Renal cortex interstitium (tissue), 15 donors: ENCODE measurements at places on chromosomes 2 and 18.
A peak's percentile ranks its signal among the peaks of the same experiment; 100 is the strongest.

- DNase-seq: no peak
These were observed 402.9 kb downstream of the PARD3B start for GRCh38 chr2:204948024-204948763.

- no peak for DNase-seq
These were observed 13.2 kb downstream of the KCTD18 start for GRCh38 chr2:200496696-200497095.

DNA sequence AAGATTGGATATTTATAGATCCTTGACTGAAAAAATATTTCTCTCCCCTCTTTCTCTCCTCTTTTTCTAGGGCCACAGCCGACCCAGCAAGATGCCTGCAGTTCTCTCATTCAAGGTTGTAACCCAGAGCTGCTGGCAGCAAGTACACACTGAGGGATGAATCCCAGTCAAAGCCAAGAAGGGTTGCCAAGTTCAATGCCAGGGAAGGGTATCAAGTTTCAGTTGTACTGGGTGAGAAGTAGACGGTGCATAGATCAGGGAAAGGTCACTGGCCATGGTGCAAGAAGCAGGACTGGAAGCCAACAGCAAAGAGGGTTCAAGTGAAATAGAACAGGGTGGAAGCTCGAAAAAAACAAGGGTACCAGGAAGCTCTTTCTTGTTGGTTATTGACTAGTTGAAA, 170.2 kb downstream of the NRP2 start:
- no peak for DNase-seq

- DNase-seq: peak; percentile 85
These were observed at the start of gene SIX2 for GRCh38 chr2:45009303-45009927. Gene SIX2, minus strand, starts transcription at chr2:45009452. Its CDS starts 342 bp downstream, at chr2:45009110.

DNA sequence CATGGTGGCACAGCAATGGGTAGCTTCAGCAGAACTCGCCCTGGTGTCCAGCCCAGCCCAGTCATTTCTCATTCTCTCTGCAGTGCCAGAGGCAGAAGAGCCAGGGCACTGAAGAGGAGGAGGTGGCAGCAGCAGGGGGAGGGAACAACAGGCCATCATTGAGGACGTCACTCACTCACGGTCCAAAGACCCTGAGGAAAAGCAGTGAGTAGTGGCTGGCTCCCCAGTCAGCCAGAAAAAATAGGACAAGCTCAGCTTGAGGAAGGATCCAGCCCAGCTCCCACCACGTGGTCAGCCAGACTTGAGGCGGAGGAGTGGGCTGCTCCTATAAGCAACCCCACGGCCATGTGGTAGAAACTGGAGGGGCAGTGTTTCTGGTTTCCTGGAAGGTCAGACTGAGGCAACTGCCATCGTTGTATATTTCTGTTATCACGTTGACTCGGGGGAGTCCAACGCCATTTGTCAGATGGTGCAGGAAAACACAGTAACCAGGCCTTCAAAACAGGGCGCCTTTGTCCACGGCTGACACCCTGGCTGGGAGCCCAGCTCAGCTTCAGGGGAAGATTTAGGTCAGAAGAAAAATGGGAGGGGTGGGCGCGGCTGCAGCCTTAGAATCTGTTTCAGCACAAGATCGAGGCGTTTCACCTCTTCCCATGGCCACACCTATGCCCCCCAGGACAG, 19.0 kb upstream of the TMEM247 start:
- DNase-seq: peak; percentile 73

- DNase-seq: peak; percentile 38
These were observed 36.3 kb upstream of the SLC8A1 start for GRCh38 chr2:40488101-40488601.

GRCh38 chr2:129438501-129439057, 540.9 kb upstream of the RAB6C start:
- no peak for DNase-seq

DNA sequence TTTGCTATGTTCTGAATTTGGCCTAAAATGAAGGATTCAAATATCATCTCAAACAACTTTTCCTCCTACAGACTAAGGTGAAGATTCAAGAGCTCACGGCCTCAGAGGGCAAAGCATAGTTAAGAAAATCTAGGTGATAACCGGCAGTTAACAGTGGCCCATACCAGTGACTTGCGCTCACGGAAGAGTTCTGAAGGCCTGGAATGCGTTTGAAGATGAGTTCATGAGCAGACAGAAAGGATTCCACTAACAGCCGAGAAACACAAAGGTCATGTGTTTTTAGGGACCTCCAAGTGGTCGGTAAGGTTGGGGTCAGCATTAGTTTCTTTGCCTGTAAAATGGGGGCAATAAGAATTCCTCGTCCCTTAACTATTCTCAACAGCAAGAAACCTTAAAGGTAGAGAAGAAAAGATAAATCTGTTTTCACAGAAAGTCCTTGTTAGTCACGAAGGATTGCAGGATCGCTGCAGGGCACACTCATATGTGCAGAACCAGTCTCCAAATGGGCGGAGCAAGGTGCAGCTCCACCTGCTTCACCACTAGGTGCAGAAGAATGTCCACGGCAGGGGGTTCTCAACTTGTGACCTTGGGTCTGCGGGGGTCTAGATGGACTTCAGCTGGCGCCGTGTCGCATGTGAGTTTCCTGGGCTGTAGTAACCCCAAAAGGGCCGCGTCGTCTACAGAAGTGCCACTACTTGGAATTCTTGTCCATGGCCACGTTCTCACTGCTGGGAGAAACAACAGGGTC, 708 bp upstream of the RPIA start:
- DNase-seq: no peak

GRCh38 chr2:7884338-7884737, 797.5 kb upstream of the ID2 start:
- DNase-seq: no peak

DNA sequence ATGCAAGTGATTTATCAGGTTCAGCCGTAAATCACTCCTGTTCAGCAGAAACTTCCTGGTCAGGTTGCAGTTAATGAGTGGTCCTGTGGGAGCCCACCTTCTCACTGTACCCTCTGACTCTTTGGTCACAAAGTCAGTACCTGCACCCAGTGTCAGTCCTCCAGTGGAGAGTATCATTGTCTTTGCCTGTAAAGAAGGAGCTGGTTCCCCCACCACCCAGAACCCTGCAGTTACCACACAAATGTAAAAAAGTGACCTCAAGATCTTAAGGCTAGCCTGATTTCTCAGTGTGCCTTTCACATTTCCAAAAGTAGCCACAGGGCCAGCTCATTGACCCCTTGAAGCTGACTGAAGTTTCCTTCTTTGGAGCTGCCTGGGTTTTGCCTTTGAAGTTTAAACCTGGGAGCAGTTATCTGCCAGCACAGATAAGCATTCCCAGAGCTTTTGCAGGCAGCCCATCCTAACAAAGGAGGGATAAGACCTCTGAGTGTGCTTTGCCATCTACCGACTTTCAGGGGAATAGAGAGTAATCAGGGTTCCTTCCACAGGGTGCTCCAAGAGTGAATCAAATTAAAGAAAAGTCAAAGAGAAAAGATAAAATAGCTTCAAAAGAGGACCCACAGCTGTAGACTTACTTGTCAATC, 725.2 kb downstream of the CPS1 start:
- no peak for DNase-seq

- DNase-seq: no peak
These were observed 1083.8 kb upstream of the NRXN1 start for GRCh38 chr2:52115750-52116149.

- DNase-seq: no peak
These were observed 1.7 kb downstream of the WIPF1 start for GRCh38 chr2:174595891-174596397.

GRCh38 chr2:218422403-218423086, 3.6 kb downstream of the VIL1 start:
- no peak for DNase-seq

GRCh38 chr2:238995634-238996033, 147.7 kb downstream of the TWIST2 start:
- DNase-seq: no peak

DNA sequence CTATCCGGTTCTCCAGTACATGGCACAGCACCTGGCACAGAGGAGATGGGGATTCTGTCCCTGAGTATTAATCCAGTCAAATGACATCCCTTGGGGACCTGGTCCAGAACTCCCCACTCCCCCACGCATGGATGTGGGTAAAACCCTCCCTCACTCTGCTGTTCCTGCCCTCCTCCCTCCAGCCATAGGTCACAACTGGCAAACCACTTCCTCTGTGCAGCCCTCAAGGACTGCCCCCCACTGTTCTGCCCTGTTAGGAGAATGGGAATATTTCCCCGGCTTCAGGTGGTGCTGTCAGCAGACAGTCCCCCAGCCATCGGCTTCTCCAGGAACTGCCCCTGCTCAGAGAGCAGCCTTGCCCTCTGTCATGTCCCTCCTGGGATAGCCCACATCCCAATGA, 1.5 kb upstream of the TFCP2L1 start:
- DNase-seq: no peak

- no peak for DNase-seq
These were observed 64.9 kb downstream of the MCFD2 start for GRCh38 chr2:46850742-46851141.

- DNase-seq: no peak
These were observed 142.2 kb upstream of the SMAD2 start for GRCh38 chr18:48072428-48073204.

DNA sequence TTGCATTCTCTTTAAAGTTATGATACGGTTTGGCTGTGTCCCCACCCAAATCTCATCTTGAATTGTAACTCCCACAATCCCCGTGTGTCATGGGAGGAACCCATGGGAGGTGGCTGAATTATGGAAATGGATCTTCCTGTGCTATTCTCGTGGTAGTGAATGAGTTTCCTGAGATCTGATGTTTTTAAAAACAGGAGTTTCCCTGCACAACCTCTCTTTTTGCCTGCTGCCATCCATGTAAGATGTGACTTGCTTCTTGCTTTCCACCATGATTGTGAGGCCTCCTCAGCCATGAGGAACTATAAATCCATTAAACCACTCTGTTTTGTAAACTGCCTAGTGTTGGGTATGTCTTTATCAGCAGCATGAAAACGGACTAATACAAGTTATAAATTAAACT, 37.5 kb upstream of the SESTD1 start:
- DNase-seq: no peak

- no peak for DNase-seq
These were observed 17.9 kb upstream of the SFXN5 start for GRCh38 chr2:73089270-73090030.

DNA sequence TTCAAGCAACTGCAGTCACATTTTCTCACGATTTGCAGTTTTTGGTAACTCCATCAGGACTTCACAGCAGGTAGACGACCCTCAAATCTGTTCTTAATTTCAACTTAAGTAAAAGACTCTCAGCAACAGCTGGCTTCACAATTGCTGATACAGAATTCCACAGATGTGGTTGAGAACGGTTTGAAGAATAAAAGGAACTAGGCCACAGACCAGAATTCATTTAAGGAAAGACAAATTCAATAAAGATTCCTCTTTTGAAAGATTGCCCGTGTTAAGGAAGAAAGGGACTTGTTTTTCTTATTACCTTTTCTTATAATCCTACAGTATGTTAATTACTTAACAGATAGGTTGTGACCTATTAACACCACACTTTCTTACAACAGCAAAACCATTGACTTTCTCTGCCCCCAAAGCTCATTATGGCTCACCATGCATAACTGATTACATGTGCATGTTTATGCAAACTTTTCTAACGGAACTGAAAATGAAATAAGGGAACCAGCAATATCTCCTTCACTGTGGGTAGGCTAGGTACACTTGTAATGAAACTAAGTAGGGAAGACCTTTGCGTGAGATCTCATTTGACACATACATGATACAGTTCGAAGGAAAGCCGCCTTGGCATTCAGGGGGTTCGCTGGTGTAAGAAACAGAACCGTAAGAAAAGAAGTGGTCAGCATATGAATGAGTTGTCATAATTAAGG, 4.7 kb upstream of the ZNF516 start:
- no peak for DNase-seq

DNA sequence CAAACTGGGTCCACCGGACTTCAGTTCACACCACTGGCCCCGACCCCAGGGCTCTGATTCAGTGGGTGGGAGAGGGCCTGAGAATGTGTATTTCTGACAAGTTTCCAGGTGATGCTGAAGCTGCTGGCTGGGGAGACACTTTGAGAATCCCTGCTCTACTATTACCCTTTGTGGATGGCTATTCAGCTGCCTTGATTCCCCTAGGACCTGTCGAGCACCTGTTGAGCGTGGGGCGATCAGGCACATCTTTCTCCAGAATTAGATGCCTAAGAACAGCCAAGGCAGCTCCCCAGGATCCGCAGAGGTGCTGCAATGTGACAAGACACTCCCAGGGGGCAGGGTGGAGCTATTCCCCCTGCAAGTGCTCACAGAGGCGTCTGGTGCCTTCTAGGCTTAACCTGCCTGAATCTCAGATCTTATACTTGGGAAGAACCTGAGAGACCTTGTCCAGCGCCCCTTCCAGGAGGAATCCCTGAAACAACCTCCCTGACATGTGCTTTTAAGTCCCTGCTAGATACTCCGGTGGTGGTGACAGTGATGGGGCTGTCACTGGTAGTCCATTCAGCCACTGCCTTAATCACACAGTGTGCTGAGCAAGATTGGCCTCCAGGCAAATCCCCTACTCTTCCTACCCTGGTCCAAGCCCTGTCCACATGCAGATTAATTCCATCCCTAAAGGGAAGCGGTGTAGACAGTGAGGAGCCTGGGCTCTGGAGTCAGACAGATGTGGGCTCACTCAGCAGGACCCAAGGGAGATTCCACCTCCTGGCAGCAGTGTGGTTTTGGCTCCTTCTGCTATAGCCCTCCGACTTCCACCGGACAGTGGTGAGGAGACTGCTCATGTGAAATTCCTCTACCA, 43.4 kb upstream of the OTOF start:
- DNase-seq: no peak

- DNase-seq: no peak
These were observed 1384.8 kb downstream of the RPIA start for GRCh38 chr2:90076311-90076710.

GRCh38 chr2:54224997-54225396, 31.0 kb downstream of the TSPYL6 start:
- no peak for DNase-seq

GRCh38 chr18:26621161-26622026, 73.0 kb upstream of the KCTD1 start:
- no peak for DNase-seq

GRCh38 chr2:208608122-208608835, 201.7 kb downstream of the PTH2R start:
- no peak for DNase-seq

GRCh38 chr18:79903787-79904356, 47.6 kb downstream of the SLC66A2 start:
- DNase-seq: no peak

DNA sequence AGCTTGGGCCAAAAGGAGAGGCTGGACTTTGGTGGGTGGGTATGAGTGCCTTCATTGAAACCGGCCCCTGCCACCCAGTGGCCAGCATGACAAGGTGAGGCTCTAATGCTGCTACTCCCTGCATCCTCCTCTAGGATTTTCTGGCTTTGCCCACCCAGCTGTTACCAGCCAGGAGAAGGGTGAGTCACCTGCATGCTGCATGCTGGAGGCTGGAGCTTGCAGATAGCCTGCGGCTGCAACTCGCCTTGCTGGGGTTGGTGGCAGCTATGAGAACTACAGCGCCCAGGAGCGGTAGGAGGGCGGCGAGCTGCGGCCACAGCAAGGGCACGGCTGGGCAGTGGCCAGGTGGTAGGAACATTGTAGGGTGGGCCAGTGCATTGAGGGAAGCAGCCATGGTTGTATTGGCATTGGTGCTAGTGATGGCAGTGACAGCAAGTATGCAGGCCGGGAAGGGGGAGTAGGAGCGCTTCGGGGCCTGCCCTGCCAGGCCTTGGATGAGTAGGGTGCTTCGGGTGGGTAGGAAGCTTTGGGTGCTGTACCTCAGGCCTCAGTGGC, 75.4 kb upstream of the SLC35G4 start:
- no peak for DNase-seq

- peak; percentile 34 for DNase-seq
These were observed 63.5 kb downstream of the TXNL1 start for GRCh38 chr18:56574861-56575260.
